ENCODE measurements at places on chromosomes 7 and 10.
A peak's percentile ranks its signal among the peaks of the same experiment; 100 is the strongest.

- no peak for DNase-seq
These were observed 146.3 kb upstream of the CHST15 start for GRCh38 chr10:124239696-124240095.

DNA sequence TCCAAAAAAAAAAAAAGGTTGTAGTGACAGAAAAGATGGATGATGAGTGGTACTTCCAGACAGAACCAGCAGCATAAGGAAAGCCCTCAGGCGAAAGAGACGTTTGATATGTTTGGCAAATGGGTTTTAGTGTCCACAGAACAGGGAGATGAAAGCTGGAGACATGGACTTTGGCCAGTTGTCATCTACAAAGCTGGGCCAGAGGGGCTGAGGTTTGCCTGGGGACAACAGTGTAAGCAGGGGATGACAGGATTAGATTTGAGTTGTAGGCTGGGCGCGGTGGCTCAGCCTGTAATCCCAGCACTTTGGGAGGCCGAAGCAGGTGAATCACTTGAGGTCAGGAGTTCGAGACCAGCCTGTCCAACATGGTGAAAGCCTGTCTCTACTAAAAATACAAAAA is 47.8 kb upstream of the ELN start:
- no peak for DNase-seq

GRCh38 chr10:129466703-129467358 is at the start of gene MGMT:
Gene MGMT, plus strand, starts transcription at chr10:129467241.
- DNase-seq: peak; percentile 77

GRCh38 chr7:51456-52068 is 140.8 kb upstream of the FAM20C start:
- DNase-seq: no peak

- DNase-seq: no peak
These were observed 78.5 kb upstream of the PPIF start for GRCh38 chr10:79268742-79269141.

- no peak for DNase-seq
These were observed 2.8 kb downstream of the SPRN start for GRCh38 chr10:133421336-133422222.

DNA sequence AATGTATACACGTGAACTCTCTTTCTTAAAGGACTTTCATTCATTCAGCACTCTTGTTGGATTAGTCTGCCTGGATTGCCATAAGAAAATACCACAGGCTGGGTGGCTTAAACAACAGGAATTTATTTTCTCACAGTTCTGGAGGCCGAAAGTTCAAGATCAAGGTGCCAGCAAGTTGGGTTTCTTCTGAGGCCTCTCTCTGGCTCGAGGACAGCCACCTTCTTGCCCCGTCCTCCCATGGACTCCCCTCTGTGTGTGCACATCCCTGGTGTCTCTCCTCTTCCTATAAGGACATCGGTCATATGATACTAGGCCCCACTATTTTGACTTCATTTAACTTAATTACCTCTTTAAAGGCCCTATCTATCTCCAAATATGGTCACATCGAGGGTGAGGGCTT is 110.4 kb upstream of the BMPER start:
- no peak for DNase-seq

- no peak for DNase-seq
These were observed 1021.9 kb downstream of the LRMDA start for GRCh38 chr10:76453332-76453731.
